Kidney epithelial cell (primary cell): ENCODE measurements at places on chromosomes 13 and 19.

DNA sequence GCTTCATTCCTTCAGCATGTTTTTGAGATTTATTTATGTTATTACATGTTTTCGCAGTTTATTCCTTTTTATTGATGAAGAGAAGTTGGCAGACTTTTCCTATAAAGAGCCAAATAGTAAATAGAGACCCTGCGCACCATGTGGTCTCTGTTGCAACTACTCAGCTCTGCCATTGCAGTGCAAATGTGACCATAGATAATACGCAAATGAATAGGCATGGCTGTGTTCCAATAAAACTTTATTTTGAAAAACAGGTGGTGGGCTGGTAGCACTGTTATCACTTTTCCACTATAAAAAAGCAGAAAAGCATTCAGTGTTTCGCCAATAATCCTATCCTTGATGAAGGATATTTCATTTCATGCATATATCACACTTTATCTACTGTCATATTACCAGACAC is 95.0 kb downstream of the DNAJC3 start:
- no peak for DNase-seq

- DNase-seq: no peak
Measured at GRCh38 chr13:111215081-111216047, 100.3 kb downstream of the ARHGEF7 start.

- DNase-seq: no peak
Measured at GRCh38 chr13:45846681-45847080, 4.9 kb downstream of the SIAH3 start.

- no peak for DNase-seq
Measured at GRCh38 chr19:3095441-3096191, 1.5 kb downstream of the GNA11 start.

DNA sequence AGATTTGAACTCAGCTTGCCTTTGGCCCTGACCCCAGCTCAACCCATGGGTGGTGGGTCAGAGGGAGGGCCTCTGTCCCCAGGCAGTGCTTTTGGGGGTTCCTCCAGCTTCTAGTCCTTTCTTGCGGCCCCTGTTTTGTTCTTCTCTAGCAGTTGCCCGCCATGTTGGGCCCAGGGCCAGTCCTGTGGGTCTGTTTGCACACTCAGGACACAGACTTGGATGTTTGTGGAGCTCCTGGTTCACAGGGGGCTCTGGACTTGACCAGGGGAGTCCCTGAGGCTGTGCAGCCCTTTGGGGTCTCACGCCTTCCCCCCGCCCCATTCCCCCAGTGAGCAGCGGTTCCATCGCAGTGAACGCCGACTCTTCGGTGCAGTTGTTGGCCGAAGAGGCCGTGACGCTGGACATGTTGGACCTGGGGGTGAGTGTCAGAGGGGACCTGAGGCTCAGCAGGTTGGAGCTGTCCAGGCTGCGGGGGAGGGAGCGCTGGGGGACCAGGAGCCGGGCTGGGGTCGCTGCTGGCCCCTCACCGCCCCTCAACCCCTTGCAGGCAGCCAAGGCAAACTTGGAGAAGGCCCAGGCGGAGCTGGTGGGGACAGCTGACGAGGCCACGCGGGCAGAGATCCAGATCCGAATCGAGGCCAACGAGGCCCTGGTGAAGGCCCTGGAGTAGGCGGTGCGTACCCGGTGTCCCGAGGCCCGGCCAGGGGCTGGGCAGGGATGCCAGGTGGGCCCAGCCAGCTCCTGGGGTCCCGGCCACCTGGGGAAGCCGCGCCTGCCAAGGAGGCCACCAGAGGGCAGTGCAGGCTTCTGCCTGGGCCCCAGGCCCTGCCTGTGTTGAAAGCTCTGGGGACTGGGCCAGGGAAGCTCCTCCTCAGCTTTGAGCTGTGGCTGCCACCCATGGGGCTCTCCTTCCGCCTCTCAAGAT is 2.5 kb downstream of the ATP5F1D start:
- no peak for DNase-seq

DNA sequence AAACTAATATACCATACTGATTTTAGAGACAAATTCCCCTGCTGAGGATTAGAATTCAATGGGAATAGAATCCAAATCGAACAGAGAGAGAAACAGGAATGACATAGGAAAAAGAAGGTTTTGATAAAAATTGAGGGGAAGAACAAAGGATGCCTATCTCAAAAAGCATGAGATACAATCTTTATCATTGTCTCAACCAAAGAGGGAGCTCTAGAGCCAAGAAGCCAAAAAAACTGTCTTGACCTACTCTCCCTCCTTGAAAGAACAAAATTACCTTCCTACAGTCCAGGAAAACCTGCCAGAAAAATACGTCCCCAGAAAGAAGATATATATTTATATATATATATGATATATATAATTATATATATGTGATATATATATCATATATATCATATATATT is 39.2 kb upstream of the MIR17HG start:
- no peak for DNase-seq

- no peak for DNase-seq
Measured at GRCh38 chr13:29730253-29730652, 120.2 kb downstream of the UBL3 start.

DNA sequence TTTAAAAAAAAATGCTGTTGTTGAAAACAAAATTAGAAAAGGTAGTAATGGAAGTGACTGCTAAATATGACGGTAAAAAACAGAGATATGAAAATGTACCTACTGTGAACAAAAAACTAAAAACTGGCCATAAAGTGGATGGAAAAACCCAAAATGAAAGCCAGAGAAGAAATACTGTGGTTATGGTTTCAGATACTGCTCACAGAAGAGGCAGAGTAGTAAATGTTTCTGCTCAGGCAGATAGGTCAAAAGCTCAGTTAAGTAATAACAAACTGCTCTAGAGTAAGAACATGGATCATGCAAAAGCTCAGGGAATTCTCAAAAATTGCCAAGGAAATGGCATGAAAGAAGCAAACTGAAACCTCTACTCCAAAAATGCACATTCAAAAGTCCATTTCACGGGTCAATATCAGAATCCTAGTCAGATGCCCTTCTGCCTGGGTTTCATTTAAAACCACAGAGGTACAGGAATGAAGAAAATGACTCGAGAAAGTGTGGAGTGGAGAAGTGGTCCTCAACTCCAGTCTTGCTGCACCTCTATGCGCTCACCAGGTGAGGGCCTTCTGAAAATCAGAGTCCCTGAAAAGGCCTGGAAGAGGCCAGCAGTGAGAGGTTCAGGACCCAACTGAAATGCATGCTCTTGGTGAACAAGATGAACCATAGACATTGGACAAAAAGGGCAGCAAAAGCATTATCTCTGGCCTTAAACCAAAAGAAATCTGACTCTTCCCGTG is 315.0 kb upstream of the SPRY2 start:
- DNase-seq: no peak

DNA sequence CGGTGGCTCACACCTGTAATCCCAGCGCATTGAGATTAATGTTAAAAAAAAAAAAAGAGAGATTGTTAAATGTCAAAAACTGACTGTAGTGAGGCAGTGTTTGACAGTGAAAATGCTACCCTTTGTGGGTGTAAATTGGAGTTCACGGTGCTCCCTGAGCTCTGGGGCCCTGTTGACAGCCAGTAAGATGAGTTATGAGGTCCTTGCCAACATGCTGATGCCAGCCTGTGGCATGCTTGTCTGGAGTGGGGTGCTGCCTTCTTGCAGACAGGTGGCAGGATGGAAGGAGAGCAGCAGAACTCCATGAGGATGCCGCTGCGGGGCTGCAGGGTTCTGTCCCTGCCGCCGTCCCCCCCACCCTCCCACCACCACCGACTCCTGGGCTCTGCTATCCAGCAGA is 25.9 kb downstream of the PRAM1 start:
- DNase-seq: no peak

DNA sequence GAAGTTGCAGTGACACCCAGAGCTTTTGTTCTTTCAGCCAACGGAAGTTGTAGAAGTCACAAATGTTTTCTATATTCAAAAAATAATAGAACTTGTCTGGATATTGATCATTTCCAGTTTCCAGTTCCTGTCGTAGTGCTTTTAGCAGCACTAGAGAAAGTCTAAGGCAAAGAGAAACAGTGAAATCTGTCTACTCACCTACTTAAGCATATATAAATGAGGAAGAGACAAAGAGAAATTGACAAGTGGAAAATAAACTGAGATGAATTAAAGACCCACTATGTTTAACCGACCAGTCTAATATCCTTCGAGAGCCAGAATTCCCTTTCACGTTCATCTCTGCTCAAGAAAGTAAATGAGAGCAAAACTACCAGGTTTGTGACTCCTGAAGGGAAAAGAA is 36.7 kb downstream of the DACH1 start:
- no peak for DNase-seq

DNA sequence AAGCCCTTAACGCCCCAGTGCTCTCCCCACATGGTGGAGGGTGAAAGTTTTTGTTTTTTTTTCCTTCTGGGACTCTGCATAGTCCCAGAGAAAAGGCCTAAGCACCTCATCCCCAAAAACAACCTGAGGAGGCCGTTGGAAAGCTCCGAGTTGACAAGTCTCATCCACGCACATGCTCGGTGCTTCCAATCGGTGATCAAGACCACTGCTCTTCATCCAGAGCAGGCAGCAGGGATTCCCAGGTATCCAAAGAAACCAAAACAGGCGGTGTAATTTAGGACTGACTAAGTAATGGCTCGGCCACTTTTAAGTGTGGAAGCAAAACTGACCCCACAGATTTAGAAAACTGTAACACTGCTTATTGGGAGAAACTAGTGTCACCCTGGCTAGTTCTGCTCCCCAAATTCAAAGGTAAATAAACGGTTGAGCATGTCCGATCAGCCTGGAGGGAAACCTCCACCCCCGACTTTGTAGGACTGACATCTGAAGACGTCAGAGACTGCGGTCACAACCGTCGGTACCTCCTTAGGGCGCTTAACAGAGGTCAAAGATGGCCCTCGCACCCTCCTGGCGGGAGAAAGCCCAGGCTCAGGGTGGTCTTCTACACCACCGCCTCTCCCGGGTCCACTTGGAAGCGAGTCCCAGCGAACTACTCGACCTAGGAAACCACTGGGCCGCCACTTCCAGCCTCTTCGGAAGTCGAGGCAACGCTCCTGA is 997 bp upstream of the ZNF446 start:
- DNase-seq: no peak

- no peak for DNase-seq
Measured at GRCh38 chr13:66640231-66640630, 589.9 kb downstream of the PCDH9 start.

DNA sequence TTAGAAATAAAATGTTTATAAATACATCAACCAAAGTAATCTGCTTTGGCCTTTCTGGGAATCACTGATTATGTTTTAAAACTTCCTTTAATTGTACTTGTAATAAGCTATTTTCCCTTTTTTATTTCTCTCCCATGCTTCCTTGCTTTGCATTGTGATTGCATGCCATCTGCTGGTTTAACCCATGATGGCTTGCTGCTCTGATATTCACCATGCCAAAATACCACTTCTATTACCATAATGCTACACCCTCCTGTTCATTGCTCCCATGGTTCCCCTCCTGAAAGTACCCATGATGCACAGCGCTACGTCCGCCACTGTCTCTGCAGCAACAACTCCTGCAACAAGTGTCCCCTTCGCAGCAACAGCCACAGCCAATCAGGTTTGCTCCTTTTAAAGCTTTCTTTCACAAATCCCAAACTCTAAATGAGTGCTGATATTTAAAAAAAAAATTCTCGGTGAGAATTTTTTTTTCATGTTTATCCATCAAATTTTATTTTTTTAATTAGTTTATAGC is 67.7 kb upstream of the RAP2A start:
- no peak for DNase-seq

DNA sequence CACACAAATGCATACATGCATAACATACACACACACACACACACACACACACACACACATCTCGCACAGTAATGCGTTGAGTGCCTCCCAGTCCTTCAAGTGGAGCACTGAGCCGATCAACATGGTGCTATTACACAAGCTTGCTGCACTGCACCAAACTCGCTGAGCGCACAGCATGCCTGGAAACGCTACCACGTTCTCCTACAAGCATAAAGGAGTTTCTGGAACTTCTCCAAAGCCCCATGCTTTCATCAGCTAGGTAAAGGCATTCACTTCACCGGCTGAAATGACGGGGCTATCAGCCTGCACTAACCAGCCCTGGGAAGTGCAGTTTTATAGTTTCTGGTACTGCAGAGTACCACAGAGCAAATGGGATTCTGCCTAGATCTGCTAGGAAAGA is 92.7 kb downstream of the FGF14 start:
- no peak for DNase-seq

DNA sequence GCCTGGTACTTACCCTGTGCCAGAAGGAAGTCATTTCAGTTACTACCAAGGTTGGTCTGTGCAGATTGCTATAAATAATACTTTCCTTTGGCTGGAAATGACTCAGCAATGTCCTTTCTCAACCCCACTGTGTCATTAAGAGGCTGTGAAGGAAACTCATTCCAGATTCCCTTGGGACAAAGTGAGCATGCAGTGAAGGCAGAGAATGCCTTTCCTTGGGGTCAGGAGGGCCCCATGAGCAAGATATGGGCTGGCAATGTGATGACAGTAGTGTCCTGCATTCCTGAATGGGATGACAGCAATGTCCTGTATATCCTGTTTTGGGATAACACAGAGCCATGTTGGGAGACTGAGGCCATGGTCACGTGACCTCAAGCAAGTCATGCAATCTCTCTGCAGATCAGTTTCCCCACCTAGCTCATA is 213.1 kb upstream of the TMTC4 start:
- DNase-seq: peak; percentile 51

DNA sequence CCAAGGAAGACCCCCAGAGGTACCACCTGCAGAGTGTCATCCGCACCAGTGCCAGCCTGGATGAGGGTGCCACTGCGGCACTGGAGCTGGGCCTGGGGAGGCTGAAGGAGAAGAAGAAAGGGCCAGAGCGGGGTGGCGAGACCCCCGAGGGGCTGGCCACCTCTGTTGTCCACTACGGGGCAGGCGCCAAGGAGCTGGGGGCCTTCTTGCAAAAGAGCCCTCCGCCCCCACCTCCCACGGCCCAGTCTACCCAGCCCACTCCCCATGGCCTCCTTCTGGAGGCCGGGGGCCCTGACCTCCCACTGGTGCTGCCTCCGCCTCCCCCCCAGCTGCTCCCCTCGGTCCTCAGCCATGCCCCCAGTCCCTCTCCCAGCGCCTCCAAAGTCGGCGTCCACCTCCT is 5.4 kb downstream of the PRR12 start:
- no peak for DNase-seq

DNA sequence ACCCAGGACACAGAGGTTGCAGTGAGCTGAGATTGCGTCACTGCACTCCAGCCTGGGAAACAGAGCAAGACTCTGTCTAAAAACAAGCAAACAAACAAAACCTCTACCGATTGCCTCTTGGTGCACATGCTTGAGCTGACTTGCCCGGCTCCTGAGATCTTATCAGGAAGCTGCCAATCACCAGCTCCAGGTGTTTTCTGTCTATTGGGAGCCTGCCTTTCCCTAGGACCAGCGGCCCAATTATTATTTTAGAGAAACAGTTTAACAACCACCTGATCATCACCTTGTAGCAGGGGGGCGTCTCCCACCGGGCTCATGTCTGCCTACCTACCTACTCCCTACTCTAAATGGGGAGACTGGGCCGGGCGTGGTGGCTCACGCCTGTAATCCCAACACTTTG is 10.8 kb downstream of the CLEC4M start:
- DNase-seq: no peak

DNA sequence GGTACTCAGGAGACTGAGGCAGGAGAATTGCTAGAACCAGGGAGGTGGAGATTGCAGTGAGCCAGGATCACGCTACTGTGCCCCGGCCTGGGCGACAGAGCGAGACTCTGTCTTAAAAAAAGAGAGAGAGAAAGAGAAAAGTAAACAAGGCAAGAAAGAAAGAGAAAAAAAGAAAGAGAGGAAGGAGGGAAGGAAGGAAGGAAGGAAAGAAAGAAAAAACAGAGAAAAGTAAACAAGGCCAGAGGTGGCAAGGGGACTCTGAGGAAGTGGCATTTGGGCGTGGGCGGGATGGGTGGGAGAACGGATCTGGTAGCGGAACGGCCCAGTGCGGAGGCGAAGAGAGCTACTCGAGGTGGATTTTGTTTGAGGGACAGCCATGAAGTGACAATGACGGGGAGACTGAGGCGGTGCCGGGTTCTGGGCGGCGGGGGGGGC is 7.5 kb upstream of the ARRDC2 start:
- DNase-seq: no peak
